Right atrium auricular region (tissue), 2 donors: ENCODE measurements at places on chromosomes 2 and 18. TPM values are rescaled to one million over a fixed set of nuclear protein-coding genes. Genes with fewer than 3 reads are reported as not detected.

Gene IL1B
- 2.6 TPM for total RNA-seq

Gene SLC9A4
- total RNA-seq = not detected

Gene KCMF1
- 69.5 TPM for total RNA-seq

Gene PAX8
- total RNA-seq = 0.37 TPM

Gene ST8SIA5
- 6.7 TPM for total RNA-seq

Gene SKOR2
- total RNA-seq = not detected

Gene PARD3B
- 7.4 TPM for total RNA-seq

Gene LCT
- total RNA-seq = not detected

Gene PSTPIP2
- 3.4 TPM for total RNA-seq

Gene HOXD12
- total RNA-seq = not detected

Gene METTL21A
- total RNA-seq = 16.9 TPM

Gene CDH19
- total RNA-seq = 30.4 TPM

Gene STPG4
- total RNA-seq = not detected

Gene NDC80
- total RNA-seq = not detected

Gene DSG2
- total RNA-seq = 64.4 TPM

Gene MARCHF4
- not detected for total RNA-seq

Gene DIS3L2
- 19.6 TPM for total RNA-seq

Gene CCL20
- not detected for total RNA-seq

Gene GPD2
- total RNA-seq = 14.9 TPM

Gene MC2R
- not detected for total RNA-seq

Gene CRYBA2
- total RNA-seq = not detected

Gene SLC4A3
- total RNA-seq = 502 TPM

Gene POTEF
- total RNA-seq = not detected

Gene NYAP2
- total RNA-seq = not detected

Gene NFU1
- 43.0 TPM for total RNA-seq

Gene NEU2
- total RNA-seq = not detected

Gene TAF4B
- 2.4 TPM for total RNA-seq

Gene DSG1
- total RNA-seq = 4.2 TPM

Gene TCF23
- not detected for total RNA-seq

Gene CYTIP
- total RNA-seq = 4.8 TPM

Gene TOGARAM2
- total RNA-seq = 6.6 TPM
